Stimulated activated memory B cell treated with anti-CD40 and anti-IgM and Interleukin-4, amounts not matched to agents 10 μg/mL and 1 μg/mL and 100 μg/mL, for 72 hours (primary cell): ENCODE measurements at places on chromosomes 16 and 17.
A peak's percentile ranks its signal among the peaks of the same experiment; 100 is the strongest.

- no peak for ATAC-seq
These were observed 6.0 kb upstream of the ARL2BP start for GRCh38 chr16:57239107-57239506.

DNA sequence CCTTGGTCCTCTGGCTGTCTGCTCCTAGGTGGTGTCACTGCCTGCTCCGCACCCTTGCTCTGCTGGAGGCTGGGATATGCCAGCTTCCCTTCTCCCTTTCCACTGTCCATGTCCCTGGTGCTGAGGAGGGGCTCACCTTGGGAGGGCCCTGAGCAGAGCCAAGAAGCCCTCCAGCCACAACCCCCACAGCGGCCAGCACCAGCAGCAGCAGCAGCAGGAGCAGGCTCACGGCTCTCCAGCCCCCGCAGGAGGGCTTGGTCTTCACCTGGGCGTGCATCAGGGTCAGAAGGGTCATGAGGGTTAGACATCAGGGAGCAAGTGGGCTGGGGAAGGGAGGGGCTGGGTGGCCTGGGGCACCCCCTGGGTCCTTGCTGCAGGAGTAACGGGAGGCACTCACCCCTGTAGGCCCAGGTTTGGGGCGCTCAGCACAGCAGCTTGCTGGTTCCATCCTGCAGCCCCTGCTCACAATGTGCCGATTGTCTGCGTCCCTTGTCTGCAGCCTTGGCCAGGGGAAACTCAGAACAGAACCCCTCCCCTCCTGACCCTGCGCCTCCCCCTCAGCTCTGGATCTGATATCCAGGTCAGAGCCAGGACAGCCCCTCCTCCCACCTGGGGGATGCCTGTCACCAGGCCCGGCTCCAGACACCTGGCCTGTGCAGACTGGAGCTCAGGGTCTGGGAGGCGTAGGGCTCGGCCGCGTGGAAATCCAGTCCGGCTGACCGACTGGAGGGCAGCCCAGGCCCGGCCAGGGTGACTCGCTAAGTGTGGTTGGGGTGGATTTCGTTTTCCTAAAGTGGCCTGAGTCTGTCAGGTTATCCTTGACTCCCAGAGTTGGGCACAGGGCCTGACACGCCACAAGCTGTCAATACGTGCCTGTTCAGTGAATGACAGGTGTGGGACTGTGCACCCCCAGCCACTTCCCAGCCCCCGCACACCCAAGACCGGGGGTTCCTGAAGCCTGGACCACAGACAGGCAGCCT is at the start of gene BRICD5:
BRICD5 (minus strand) TSS at position 478 of the 980 bp plus-strand sequence; CDS start at position 448, 30 bp downstream.
- ATAC-seq: no peak

DNA sequence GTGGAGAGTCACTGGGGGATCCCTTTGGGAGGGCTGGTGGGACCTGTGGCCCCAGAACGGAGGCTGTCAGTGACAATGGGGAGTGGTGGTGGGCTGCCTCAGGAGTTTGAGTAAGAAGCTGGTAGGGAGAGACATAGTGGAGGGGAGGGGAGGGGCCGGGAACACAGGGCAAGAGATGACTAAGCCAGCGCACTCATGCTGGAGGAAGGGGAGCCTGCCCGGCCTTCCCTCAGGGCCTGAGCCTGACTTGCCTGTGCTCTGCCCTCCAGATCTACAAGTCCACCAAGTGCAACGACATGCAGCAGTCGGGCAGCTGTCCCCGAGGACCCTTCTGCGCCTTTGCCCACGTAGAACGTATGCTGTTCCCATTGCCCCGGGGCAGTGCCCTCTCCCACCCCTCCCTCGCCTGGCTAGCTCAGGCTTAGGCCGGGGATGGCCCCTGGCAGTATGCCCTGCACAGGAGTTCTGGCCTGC is 29.3 kb downstream of the UNC13D start:
- ATAC-seq: no peak

GRCh38 chr17:22193113-22193512 is 500.8 kb downstream of the KCNJ18 start:
- ATAC-seq: no peak

- no peak for ATAC-seq
These were observed 18.8 kb downstream of the TTYH2 start for GRCh38 chr17:74231928-74232907.

DNA sequence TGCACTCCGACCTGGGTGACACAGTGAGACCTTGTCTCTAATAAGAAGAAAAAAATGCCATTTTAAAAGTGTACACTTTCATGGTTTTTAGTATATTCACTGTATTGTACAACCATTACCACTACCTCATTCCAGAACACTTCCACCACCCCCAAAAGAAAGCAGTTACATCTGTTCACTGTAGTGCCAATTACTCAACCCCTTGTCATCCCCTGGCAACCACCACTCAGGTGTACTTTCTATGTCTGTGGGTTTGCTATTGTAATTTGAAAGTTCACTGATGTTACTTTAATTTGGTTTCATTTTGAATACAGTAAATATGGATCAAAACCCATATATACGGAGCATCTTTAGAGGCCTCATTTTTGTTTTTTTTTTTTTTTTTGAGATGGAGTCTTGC is 6.1 kb downstream of the ZG16 start:
- ATAC-seq: no peak

DNA sequence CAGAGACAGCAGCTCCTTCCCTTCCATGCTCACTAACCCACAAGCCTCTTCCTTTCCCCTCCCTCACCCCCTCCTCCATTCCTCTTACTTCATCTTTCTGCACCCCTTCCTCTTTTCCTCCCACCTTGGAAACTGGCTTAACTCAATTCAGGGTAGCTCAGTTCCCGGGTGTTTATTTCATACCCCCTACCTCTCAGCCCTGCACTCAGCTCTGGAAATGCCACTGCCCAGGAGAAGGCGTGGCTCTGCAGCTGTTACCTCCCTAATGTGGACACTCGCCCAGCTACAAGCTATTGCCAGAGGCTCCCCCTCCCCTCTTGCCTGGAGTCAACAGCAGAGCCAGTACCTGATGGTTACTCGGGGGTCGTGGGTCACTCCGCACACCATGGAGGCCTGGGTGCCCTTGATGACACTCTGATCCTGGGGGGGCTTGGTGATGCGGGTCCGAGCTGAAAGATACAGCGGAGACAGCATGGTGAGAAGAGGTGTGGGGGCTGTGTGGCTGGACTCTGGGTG is 118.4 kb upstream of the CDC42EP4 start:
- no peak for ATAC-seq

DNA sequence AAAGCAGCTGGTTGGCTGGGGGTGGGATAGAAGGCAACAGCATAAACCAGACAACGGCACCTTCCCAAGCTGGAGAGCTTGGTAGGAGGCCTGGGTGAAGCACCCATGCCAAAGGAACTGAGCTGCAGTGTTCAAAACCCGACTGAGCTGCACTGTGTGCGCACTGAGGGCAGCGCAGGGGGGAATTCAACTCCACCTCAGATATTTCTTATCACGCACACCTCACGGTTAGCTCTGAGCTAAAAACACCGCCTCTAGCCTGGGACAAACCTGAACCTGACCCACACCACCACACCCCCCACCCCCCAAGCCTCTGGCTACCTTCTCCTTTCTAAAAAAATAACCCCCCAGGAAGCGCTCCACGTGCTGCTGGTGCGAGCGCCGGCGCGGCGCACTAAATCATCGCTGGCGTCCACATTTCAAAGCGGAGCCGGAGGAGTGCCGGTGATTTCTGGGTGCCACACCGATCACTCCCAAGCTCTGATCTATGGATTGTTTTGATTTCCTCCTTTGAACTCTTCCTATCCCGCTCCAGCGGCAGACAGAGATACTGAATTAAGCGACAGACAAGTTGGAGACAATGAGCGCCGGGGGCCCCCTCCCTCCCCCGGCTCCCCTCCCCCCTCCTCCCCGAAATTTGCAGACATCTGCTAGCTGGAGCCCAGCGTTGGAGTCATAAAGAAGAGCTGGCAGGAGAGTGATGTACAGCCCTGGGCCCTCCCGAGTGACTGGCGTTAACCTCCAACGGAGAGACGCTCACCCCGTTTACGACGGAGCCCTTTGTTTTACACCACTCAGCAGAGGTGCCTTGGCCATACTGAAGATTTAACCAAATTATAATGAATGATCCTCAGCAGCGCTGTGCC is 85.0 kb downstream of the NOG start:
- ATAC-seq: peak; percentile 29

DNA sequence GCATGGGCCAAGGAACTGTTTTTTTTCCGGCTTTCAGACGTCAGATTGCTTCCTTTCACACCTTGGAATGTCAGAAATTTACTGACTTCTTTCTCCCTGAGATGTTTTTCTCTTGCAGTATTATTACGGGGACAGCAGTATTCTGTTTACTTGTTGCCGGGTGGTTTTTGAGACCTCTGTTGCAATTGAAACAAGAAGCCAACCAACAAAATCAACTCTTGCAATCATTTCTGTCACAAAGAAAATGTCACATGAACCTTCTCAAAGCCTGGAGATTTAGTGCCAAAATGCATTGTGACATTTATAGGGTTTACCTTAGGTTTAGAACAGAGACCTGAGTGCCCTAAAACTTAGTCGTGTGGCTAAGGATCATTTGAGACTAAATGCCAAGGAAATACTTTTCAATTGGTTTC is 174.3 kb downstream of the MAP2K6 start:
- no peak for ATAC-seq

GRCh38 chr16:389352-389751 is 7.6 kb upstream of the PGAP6 start:
- no peak for ATAC-seq

DNA sequence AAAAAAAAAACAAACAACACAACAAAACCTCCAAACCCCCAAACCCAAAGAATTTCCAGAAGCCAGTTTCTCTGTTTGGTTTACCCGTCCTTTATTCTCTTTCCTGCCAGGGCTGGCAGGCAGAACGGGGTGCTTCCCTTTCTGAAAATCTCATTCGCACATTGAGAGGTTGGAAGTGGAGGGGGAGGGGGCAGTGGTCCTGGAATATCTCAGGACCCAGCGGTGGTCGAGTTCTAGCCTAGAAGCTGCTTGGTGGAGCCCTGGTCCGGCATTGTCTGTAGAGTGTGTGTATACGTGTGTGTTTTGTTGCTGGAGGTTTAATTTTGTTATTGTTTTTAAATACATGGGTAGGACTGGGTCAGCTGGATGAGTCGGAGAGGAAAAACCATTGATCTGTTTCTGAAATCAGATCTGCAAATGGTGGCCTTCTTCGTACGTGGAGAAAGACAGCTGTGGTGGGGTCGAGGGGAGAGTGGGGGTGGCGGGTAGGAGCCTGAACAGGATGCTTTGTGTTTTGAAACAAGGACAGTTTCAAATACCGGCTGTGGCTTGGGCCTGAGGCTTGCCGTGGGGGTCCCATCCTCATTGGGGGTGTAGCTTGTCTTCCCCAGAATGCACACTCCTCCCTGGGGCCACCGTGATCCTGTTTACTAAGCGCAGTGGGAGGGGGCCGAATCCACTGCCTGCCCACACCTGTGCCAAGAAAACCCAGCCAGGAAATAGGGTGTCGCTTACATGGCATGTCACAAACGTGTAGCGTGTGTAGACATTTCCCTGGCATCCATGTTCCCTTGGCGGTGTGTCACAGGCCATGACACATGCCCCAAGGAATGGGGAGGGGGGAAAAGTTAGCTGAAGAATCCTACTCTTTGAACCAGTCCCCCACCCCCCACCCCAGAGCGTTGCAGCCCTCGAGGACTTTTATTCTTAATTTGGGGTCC is 1.6 kb downstream of the CMIP start:
- ATAC-seq: no peak

- ATAC-seq: no peak
These were observed 45.4 kb downstream of the BAHCC1 start for GRCh38 chr17:81440511-81441244.

GRCh38 chr16:69724981-69725479 is 1.3 kb downstream of the NQO1 start:
- ATAC-seq: no peak

GRCh38 chr17:80894726-80895125 is 96.9 kb upstream of the CHMP6 start:
- no peak for ATAC-seq

DNA sequence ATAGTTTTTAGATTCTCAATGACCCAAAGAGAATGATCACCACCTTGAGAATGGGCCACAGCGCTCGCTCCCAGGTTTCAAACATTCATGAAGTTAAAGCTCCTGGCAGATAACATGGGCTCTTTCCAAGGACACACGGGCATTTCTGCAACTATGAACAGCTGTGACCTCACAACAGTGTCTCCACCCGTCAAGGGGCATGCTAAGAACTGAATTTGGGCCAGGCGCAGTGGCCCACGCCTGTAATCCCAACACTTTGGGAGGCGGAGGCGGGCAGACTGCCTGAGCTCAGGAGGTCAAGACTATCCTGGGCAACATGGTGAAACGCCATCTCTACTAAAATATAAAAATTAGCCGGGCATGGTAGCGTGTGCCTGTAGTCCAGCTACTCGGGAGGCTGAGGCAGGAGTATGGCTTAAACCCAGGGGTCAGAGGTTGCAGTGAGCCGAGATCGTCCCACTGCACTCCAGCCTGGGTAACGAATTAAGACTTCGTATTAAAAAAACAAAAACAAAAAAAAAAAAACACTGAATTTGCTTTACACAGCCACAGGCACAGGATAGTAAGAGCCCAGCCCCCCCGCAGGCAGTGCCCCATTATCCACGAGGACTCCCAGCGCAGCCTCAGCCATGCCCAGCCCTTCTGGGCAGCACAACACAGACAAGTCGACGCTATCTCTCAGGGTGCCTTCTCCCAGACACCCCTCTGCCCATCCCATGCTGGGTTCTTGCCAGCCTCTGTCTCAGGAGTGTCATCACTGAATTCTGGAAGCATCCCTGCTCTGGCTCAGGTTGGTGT is 7.2 kb downstream of the USP7 start:
- no peak for ATAC-seq

GRCh38 chr16:75801307-75801706 is 75.0 kb upstream of the CPHXL start:
- no peak for ATAC-seq

DNA sequence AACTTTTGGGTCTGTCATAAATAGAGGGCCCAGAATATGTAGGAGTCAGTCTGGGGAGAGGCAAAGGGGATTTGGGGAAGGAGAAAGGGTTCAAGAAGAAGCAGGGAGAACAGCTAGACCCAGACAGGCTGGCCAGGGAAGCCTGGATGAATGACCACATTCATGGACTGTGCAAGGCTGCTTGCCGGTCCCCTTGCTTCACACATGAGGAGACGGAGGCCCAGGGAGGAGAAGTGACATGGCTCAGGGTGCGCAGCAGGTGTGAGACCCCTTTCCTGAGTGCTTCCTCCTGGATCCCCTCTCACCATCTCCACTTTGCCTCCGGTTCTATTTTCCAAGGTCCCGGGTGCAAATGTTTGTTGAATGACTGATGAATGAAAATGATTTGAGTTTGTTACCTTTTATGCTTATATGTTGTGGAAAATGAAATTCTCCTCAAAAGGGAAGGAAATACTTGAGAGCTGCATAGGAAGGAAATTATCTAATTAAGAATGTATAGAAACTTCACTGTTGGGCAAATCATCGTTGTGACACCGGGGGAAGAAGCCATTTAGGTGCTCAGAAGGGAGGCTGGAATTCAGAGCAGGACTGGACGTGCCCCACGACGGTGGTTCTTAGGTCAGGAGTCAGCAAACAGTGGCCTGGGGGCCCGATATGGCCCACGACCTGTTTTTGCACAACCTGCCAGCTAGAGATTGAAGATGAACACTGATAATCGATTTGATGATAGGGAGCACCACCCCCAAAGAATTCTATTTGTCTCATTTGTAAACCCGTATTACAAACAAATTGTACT is 559 bp downstream of the ITGAM start:
- ATAC-seq: no peak

- ATAC-seq: no peak
These were observed 124.0 kb downstream of the HIC1 start for GRCh38 chr17:2178798-2179501.
